ENCODE measurements at places on chromosomes 6 and 20.

DNA sequence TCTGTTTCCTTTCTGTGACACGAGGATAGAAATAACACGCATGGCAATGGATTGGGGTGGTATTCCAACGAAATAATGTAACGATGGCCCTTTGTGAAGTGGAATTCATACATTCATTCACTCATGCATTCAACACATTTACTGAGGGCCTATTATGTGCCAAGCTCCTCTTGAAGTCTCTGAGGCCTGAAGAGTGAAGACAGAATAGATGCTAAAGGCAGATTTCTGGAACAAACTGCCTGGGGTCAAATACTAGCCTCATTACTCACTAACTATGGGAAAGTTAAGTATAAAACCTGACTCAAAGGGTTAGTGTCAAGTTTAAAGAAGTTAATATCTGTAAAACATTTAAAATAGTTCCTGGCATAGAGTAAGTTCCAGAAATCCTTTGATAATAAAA lies 279.6 kb upstream of the SULF2 start:
- no peak for DNase-seq

- no peak for DNase-seq
These were observed 754 bp upstream of the TMEM170B start for GRCh38 chr6:11536795-11537194.

DNA sequence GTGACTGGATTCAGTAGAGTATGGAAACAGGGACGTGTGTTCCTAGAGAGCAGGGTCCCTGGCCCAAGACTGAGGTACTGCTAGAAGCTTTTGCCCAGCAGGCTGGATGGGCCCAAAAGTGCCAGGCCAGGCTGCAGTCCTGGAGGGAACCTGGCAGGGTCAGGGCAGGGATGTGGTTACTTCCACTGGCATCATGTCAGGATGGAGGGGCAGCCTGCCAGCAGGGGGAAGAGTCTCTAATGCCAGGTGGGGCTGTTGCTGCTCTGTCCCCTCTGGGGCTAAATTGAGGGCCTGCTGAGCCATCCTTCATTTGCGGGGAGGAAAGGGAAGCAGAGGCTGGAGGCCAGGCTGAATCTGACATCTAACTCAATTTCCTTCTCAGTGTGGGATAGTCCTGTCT lies 17.2 kb downstream of the ZDHHC14 start:
- DNase-seq, result no peak

DNA sequence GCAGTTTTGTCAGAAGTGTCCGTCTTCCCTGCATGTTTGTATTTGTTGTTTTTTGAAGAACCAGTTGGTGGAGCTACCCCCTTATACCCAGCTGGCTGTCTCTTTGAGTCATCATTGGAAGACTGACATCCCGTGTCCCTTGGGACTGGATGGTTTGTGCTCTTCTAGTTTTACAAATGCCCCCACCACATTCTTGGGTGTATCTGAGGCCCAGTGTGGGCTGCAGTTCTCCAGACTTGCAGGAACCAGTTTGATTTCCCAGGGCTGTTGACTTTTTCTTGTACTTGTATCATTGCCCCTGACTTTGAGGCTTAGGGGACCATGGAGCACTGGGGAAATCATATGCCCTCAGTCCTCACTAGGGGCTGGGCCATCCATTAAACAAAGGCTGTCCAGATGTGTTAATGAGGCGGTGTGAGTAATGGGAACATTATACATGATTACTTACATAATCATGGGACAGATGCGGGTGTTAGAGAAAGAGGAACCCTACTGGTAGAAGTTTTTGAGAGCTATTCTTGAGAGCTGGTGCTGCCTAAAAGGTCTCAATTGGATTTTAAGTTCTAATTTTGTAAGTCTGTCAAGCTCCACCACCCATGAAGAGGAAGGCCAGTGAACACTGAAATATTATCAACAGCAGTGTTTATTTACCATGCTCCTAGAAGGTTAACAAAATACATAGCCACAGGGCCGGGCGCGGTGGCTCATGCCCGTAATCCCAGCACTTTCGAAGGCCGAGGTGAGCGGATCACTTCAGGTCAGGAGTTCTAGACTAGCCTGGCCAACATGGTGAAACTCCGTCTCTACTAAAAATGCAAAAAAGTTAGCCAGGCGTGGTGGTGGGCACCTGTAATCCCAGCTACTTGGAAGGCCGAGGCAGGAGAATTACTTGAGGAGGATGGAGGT lies 8.5 kb downstream of the JARID2 start:
- no peak for DNase-seq

- DNase-seq, result no peak
These were observed 174.9 kb downstream of the ANKRD60 start for GRCh38 chr20:58053391-58054055.

DNA sequence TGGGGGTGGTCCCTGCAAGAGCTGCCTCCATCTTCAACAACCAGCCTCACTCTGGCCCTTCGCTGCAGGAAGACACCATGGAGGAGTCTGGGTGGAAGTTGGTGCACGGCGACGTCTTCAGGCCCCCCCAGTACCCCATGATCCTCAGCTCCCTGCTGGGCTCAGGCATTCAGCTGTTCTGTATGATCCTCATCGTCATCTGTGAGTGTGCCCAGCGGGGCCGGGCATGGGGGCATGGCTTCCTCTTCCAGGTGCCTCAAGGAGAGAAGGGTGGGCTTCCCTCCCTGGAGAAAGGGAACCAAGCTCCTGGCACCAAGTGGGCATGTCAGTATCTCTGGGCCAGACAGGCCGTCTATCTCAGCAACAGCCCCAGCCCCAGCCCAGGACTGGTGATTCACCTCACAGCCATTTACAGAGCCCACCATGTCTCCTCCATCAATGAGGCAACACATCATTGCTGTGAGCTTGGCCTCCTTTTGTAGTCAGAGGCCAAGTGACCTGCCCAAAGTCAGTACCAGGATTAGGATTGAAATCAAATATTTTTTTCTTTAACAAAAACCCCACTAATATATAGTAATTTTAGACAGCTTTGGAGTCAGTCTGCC lies 40.2 kb downstream of the TM9SF4 start:
- no peak for DNase-seq

DNA sequence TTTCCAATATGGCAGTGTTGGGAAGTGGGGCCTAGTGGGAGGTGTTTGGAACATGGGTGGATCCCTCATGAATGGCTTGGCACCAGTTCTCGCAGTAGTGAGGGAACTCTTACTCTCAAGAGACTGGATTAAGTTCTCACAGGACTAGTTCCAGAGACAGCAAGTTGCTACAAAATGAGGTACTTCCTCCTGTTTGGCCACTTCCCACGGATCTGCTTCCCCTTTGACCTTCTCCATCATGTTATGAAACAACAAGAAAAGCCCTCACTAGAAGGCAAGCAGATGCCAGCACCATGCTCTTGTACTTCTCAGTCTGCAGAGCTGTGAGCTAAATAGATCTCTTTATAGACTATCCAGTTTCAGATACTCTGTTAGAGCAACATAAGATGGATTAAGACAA lies 3.1 kb downstream of the RSPH3 start:
- DNase-seq, result no peak

GRCh38 chr6:99780556-99780885 lies 173.9 kb downstream of the PRDM13 start:
- no peak for DNase-seq

DNA sequence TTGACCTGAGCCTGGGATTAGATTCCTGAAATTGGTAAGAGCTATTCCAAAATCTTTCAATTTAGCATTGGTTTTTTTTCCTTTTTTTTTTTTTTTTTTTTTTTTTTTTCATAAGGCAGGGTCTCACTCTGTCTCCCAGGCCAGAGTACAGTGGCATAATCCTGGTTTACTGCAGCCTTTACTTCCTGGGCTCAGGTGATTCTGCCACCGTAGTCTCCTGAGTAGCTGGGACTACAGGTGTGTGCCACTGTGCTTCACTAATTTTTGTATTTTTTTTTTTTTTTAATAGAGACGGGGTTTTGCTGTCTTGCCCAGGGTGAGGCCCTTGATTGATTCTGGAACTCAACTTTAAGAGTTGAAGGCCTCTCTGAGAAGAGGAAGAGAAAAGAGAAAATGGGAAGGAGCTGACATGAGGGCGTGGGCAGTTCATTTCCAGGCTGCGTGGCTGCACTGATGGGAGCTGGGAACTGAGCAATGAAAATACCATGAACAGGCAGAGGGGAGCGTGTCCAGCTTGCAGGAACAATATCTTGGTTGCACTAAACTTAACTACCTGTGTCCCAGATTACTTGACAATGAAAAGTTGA lies 24.6 kb downstream of the KDM1B start:
- no peak for DNase-seq

- no peak for DNase-seq
These were observed 443.8 kb downstream of the TENT5A start for GRCh38 chr6:81308577-81309279.

GRCh38 chr6:114171473-114171872 lies 171.3 kb downstream of the HS3ST5 start:
- no peak for DNase-seq

DNA sequence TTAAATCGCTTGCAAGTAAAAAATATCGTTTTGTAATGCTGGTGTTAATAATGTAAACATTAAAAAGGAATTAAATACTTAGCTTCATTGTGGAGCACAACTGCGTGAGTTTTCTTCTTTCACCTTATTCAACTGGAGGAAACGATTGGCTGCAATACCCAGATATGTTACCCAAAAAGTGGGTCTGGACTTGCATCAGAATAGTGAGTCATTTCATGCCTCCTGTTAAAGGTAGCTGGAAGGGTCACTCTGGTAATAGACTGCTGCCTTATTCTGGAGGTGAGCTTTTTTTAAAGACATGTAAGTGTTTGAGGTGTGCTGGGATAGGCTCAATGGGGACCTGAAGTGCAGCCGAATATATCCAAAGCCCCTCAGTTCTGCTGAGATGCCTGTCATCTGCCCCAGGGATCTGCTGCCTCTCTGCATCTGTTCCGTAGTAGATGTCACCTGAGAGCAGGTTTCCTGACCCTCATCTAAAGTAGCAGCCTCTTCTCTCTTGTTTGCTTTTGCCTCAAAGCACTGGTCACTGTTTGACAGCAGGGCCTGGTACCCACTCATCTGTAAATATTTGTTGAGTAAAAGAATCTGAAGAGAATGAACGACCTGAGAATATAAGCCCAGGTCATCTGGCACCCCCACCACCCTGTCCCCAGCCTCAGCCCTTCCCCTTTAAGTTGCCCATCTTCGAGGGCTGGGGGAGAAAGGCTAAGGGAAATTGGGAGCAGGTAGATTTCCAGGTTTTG lies 5.6 kb upstream of the UQCC2 start:
- DNase-seq, result no peak

DNA sequence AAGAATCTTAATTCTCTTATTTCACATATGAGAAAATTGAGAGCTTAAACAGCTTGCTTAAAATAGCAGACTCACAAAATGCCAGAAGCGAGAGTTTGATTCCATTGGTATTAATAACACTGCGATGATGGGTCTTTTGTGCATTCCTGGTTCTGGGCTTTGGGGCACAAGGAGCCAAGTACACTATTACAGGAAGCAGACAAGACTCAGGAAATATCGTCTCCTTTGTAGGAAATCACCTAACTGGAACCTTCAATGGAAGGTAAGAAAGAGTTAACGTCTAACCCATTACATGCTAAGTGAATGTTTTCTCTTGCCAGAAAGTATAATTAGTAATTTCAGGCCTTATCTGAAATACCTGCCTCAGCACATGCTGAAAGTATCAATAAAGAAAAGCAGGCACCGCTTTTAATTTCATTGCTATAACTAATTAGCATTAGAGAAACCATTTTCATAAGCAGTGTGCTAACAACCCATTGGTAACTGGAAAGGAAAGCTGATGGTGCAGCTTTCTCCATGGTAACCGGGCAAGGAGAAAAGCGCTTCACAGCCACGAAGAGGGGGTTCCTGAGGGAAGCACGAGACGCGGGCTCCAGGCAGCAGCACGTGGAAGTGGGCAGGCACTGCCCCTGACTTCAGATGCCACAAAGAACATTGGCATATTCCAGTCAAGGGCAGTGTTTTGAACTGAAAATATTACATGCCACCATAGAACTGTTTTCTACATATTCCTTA lies 206.7 kb upstream of the AGPAT4 start:
- no peak for DNase-seq

DNA sequence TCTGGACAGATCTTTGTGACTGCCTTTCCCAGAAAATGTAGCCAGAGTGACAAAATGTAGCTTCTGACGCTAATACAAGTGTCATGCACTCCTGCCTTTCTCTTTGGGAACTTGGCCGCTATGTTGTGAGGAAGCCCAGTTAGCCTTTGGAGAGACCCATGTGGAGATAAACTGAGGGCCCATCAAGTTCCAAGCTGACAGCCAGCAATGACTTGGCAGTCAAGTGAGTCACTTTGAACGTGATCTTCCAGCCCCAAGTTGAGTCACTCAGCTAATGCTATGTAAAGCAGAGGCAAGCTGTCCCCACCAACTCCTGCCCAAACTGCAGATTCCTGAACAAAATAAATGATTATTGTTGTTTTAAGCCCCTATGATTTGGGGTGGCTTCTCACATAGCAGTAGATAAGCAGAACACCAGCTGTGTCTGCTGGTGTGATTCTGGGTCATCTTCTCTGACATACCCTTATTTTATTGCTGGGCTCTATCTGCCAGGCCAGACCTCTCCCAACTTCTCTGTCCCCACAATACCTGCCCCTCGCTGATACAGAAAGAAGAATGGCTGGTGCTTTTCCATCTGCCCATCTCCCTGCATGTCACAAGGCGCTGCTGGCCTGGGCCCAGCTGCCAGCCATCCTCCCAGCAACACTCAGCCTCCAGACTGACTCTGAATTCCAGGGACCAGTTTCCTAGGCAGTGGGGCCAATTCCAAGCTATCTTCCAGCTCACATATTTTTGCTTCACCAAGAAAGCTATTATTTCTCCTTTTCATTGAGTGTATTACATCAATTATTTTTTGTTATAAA lies 274.8 kb downstream of the LRFN2 start:
- no peak for DNase-seq

DNA sequence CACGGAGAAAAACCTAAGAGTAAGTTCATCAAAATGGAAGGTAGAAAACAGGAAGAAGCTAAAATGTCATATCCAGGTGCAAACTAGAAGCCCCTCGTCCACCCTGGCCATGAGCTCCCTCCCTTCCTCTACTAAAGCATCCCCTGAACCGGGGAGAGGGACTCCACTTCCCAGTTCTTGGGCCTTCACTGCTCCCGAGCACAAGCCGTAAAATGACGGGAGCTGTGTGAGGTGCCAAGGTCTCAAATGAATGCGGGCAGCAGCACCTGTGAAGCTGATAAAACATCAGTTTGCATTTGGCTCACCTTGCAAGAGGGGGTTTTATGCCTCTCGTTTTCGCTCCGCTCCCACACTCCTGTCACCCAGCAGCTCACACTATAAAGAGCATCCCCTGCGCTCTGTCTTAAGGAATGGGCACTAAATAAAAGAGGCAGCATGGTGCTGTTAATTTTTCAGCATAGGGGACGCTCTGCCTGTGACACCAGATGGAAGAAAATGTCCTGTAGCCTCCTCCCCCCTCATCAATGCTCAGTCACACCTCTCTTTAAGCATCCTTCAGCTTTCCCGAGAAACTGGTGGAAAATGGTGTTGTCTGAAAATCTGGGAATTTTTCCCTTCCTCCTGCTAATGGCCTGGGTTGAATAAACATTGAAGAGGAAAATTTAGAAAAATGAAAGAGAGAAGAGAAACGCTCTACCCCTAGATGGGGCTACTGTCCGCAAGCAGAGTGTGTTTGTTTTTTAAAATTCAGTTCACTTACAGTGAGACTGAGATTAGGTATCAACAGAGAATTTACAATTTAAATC lies 563.0 kb upstream of the AGPAT4 start:
- DNase-seq, result no peak

GRCh38 chr20:2108987-2109386 lies 7.4 kb downstream of the STK35 start:
- no peak for DNase-seq

- DNase-seq, result no peak
These were observed 15.7 kb downstream of the FAM8A1 start for GRCh38 chr6:17615794-17616193.

Data from activated naive CD8-positive, alpha-beta T cell treated with anti-CD3 and anti-CD28 coated beads for 36 hours (primary cell).